Neural progenitor cell (in vitro differentiated cells): ENCODE measurements at places on chromosomes 3 and 15. TPM values are rescaled to one million over a fixed set of nuclear protein-coding genes. Genes with fewer than 3 reads are reported as not detected.
A peak's percentile ranks its signal among the peaks of the same experiment; 100 is the strongest.

The ISLR gene
- 0.68 TPM in 1 of 2 replicates, not detected in the other for total RNA-seq

DNA sequence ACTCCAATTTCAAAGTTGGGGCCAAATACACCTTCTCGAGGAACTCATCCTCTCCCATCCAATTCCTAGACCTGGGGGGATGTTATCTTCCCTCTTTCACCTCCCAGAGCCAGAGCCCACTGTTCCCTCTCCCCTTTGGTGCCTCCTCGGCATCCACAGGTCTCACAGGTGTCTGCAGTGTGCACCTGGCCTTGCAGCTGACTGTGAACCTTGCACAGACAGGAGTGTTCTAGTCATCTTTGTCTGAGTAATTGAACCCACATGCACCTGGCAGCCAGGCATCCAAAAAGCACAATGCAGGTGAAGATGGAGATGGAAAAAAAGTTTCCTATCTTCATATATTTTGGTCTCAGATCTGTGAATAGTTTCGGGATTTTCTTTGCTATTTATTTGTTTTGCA is 30.8 kb downstream of the PCOLCE2 start:
- H3K4me3 ChIP-seq, result no peak overlapping the region
- no peak for DNase-seq
- no peaks in the 10 kb centered on the region for H3K27me3 ChIP-seq
- H3K36me3 ChIP-seq, result no peaks in the 10 kb centered on the region
- no peak overlapping the region for H3K27ac ChIP-seq

DNA sequence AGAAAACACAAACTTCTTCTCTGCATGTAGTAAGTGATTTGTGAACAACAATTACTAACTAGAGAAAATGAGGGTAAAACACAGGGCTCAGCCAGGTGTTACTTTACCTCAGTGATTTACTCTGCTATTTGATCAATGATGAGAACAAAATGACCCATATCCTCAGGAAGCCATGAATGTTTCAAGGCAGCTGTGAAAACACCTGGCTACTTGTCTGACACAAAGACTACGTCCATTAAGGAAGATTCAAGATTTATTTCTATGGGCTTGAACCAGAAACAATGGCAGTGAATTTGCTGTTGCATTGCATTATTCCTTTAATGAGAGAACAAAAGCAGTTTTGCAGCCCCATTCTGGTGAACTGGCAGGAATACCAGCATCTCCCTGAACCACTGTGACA is 374.6 kb upstream of the ARL6 start:
- DNase-seq, result no peak
- H3K4me1 ChIP-seq, result no peaks in the 10 kb centered on the region
- H3K36me3 ChIP-seq, result no peaks in the 10 kb centered on the region
- no peak overlapping the region for H3K27ac ChIP-seq
- no peaks in the 10 kb centered on the region for H3K27me3 ChIP-seq

The CAPN3 gene
- total RNA-seq, result 0.37 TPM in 1 of 2 replicates, not detected in the other

The OR4F6 gene
- total RNA-seq, result not detected in 2 replicates

- DNase-seq, result no peak
- H3K4me1 ChIP-seq, result no peaks in the 10 kb centered on the region
- H3K36me3 ChIP-seq, result no peaks in the 10 kb centered on the region
- no peak overlapping the region for H3K27ac ChIP-seq
- no peaks in the 10 kb centered on the region for H3K27me3 ChIP-seq
Measured at GRCh38 chr3:14520149-14520548, 20.0 kb downstream of the GRIP2 start.

The ITIH4 gene
- 1.1 and 2.4 TPM in 2 replicates for total RNA-seq

DNA sequence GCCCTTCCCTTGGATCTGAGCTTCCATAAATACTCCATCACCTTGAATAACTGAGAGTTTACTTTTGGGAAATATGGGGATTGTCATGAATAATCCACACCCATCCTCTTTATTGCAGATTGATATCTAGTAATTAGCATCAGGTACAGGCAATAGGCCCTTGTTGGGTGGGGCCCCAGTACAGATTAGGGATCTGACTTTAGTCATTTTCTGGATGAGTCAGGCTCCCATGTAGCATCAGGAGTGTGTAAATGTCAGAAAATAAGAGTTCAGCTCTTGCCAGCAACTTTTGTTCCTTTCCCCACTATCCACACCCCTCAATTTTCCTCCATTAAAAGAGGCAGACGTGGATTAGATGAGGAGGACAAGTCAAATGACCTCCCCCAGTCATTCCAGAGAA is 17.7 kb upstream of the SNRK start:
- DNase-seq, result no peak
- no peak overlapping the region for H3K4me3 ChIP-seq
- no peaks in the 10 kb centered on the region for H3K36me3 ChIP-seq
- no peak overlapping the region for H3K27ac ChIP-seq

The AGTR1 gene
- total RNA-seq, result 0.09 TPM in 1 of 2 replicates, not detected in the other

The HYAL1 gene
- 1.6 and 3.0 TPM in 2 replicates for total RNA-seq

The RPL4 gene
- 7,725 and 7,728 TPM in 2 replicates for total RNA-seq

The AADAC gene
- total RNA-seq, result not detected in 2 replicates

DNA sequence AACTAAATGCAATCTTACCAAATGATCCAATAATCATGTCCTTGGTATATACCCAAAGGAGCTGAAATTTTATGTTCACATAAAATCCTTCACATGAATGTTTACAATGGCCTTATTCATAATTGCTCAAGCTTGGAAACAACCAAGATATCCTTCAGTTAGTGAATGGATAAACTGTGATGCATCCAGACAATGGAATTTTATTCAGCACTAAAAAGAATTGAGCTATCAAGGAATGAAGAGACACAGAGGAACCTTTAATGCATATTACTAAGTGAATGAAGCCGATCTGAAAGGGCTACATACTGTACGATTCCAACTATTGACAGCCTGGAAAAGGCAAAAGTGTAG is 168.4 kb downstream of the PDE8A start:
- no peaks in the 10 kb centered on the region for H3K36me3 ChIP-seq
- no peak overlapping the region for H3K27ac ChIP-seq
- no peaks in the 10 kb centered on the region for H3K27me3 ChIP-seq
- peaks cover 4% of the 10 kb centered on the region for H3K4me1 ChIP-seq

DNA sequence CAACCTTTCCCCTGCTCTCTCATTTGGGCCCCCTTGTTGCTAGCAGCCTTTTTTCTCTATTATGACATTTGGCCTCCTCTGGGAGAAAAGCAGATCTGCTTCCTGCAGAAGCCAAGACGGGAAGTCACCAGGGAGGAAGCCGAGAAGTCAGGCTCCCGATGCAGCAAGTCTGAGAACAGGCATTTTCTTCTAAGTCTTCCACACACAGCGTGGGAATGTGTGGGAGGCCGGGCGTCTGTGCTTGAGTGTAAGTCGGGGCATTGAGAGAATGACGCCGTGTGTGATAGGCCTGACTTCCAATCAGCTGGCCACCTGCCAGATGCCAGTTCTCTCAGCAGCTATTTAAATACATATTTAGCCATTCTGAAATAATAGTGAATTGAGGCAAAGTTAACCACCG is 75.8 kb upstream of the FAM98B start:
- H3K27me3 ChIP-seq, result no peaks in the 10 kb centered on the region
- no peak overlapping the region for H3K27ac ChIP-seq
- no peaks in the 10 kb centered on the region for H3K4me1 ChIP-seq
- H3K36me3 ChIP-seq, result no peaks in the 10 kb centered on the region

DNA sequence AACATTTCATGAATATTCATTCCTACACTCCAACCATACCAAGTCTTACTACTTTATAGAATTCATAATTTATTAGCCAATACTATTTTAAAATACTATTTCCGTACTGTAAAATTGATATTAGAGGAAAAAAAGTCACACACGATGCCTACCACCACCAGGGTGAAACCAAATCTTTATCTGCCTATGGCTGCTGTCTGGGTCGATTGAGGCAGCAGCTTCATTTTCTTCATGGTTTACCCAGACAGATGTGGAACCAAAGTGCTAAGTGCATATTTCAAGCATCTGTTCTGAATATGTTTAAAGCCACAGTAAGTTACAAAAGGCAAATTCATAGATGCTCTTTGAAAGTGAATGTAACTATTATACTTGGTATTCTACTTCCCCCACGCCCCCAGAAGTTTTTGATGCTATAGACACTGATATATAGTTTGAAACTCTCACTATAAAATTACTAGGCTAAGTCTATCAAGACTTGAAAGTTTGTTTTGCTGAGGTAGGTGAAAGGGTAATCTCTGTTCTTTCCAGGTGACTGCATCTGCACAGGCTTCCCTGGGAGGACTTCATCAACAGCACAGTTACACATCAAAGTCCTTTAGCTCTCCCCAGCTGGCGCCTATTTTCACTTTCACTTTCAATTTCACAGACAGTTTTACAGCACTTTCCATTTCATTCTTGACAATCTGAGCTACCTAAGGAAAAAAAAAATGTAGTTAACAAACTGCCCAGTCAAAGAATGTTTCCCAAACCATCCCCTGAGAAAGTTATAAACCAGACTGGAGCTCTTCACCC is 113.9 kb downstream of the POLQ start:
- H3K4me1 ChIP-seq, result peaks cover 5% of the 10 kb centered on the region
- no peaks in the 10 kb centered on the region for H3K27me3 ChIP-seq
- H3K36me3 ChIP-seq, result peaks cover 22% of the 10 kb centered on the region
- H3K4me3 ChIP-seq, result no peak overlapping the region

- H3K36me3 ChIP-seq, result no peaks in the 10 kb centered on the region
- DNase-seq, result no peak
- H3K4me3 ChIP-seq, result no peak overlapping the region
- H3K27ac ChIP-seq, result no peak overlapping the region
Measured at GRCh38 chr3:14552041-14552648, 12.0 kb upstream of the GRIP2 start.

The MCTP2 gene
- total RNA-seq, result 0.17 and 0.56 TPM in 2 replicates

- no peak overlapping the region for H3K27ac ChIP-seq
- H3K36me3 ChIP-seq, result no peaks in the 10 kb centered on the region
- DNase-seq, result no peak
Measured at GRCh38 chr15:49232236-49232806, 62.3 kb downstream of the GALK2 start.

GRCh38 chr3:179146911-179147513 is 1.1 kb upstream of the PIK3CA start:
- DNase-seq, result peak; percentile 59
- H3K4me3 ChIP-seq, result peak overlapping the region; percentile 98
- no peaks in the 10 kb centered on the region for H3K36me3 ChIP-seq
- H3K4me1 ChIP-seq, result peaks cover 17% of the 10 kb centered on the region
- no peaks in the 10 kb centered on the region for H3K27me3 ChIP-seq

The NR2E3 gene
- 0.28 TPM in 1 of 2 replicates, not detected in the other for total RNA-seq

The ZNF385D gene
- total RNA-seq, result 1.9 and 4.4 TPM in 2 replicates

- no peaks in the 10 kb centered on the region for H3K36me3 ChIP-seq
- no peak for DNase-seq
- H3K4me3 ChIP-seq, result no peak overlapping the region
- no peak overlapping the region for H3K27ac ChIP-seq
Measured at GRCh38 chr3:184615396-184615795, 53.8 kb downstream of the EPHB3 start.

The ABI3BP gene
- total RNA-seq, result not detected in 2 replicates

- no peaks in the 10 kb centered on the region for H3K36me3 ChIP-seq
- no peak overlapping the region for H3K4me3 ChIP-seq
- no peaks in the 10 kb centered on the region for H3K27me3 ChIP-seq
- no peak overlapping the region for H3K27ac ChIP-seq
- no peak for DNase-seq
- no peaks in the 10 kb centered on the region for H3K4me1 ChIP-seq
Measured at GRCh38 chr15:75172284-75172820, 29.3 kb upstream of the C15orf39 start.

The SCN5A gene
- 3.9 and 4.6 TPM in 2 replicates for total RNA-seq

GRCh38 chr3:122255757-122256439 is 69.2 kb upstream of the CSTA start:
- no peaks in the 10 kb centered on the region for H3K4me1 ChIP-seq
- no peaks in the 10 kb centered on the region for H3K36me3 ChIP-seq
- H3K27ac ChIP-seq, result no peak overlapping the region
- DNase-seq, result no peak
- H3K27me3 ChIP-seq, result no peaks in the 10 kb centered on the region

GRCh38 chr3:187209491-187209890 is 12.2 kb downstream of the RTP1 start:
- H3K4me3 ChIP-seq, result no peak overlapping the region
- no peak for DNase-seq
- peaks cover 12% of the 10 kb centered on the region for H3K4me1 ChIP-seq
- H3K27me3 ChIP-seq, result no peaks in the 10 kb centered on the region
- no peak overlapping the region for H3K27ac ChIP-seq
- H3K36me3 ChIP-seq, result no peaks in the 10 kb centered on the region

GRCh38 chr15:93179072-93179471 is 90.1 kb upstream of the RGMA start:
- H3K4me1 ChIP-seq, result peaks cover 36% of the 10 kb centered on the region
- H3K27me3 ChIP-seq, result no peaks in the 10 kb centered on the region
- no peak for DNase-seq
- H3K36me3 ChIP-seq, result no peaks in the 10 kb centered on the region

DNA sequence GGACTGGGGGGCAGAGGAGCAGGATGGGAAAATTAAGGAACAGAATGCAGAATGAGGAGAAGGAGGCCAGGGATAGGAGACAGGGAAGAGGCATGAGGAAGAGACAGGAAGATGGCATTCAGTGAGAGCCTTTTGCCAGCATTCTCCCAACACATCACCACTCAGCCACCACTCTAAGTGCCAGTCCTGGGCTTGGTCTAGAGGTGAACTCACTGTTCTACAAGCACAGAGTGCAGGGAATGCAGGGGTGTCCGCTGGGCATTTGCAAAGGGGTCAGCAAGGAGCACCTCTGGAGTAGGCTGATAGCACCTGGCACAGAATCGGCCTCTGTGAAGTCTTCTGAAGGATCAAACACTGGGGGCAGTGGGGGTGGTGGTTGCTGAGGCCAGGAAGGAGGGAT is 14.6 kb upstream of the IGDCC3 start:
- no peak for DNase-seq
- peaks cover 23% of the 10 kb centered on the region for H3K27me3 ChIP-seq
- no peaks in the 10 kb centered on the region for H3K4me1 ChIP-seq
- H3K36me3 ChIP-seq, result no peaks in the 10 kb centered on the region
- no peak overlapping the region for H3K27ac ChIP-seq
- H3K4me3 ChIP-seq, result no peak overlapping the region

GRCh38 chr3:197501879-197502620 is 53.7 kb downstream of the BDH1 start:
- H3K4me3 ChIP-seq, result no peak overlapping the region
- no peak overlapping the region for H3K27ac ChIP-seq
- H3K36me3 ChIP-seq, result no peaks in the 10 kb centered on the region
- peak; percentile 83 for DNase-seq
- H3K4me1 ChIP-seq, result peaks cover 9% of the 10 kb centered on the region

The GADL1 gene
- total RNA-seq, result 0.03 TPM in 1 of 2 replicates, not detected in the other

DNA sequence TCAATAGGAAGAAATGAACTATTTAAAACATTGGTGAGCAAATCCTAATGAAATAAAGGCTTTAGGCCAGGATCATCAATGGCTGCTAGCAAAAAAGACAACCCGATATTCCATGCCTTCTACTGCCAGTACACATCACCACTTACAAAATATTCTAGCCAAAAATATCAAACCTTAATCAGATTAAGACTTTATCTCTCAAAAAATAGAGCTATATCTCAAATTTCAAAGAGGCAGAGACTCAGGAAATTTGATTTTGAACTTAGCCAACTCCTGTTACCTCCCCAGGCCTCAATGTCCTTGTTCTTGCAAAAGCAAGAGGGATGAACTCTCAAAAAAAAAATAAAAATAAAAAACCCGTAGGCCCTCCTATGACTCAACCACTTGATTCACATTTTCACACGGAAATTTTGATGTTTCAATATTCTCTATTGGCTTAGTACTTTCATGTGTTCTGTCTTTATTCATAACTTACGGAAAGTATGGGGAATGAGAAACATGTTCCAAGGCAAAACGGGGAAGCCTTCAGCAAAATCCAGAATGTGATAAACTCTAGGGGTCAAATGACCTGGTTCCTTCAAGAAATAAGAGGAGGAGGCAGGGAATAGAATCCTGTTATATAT is 273.3 kb upstream of the ZPLD1 start:
- H3K4me3 ChIP-seq, result no peak overlapping the region
- no peak overlapping the region for H3K27ac ChIP-seq
- no peaks in the 10 kb centered on the region for H3K4me1 ChIP-seq
- no peak for DNase-seq

GRCh38 chr3:183822631-183823030 is 2.7 kb downstream of the MAP6D1 start:
- H3K4me1 ChIP-seq, result peaks cover 15% of the 10 kb centered on the region
- no peak overlapping the region for H3K27ac ChIP-seq
